T-cell (primary cell): ENCODE measurements at places on chromosomes 16 and 17. TPM values are rescaled to one million over a fixed set of nuclear protein-coding genes. Genes with fewer than 3 reads are reported as not detected.
A peak's percentile ranks its signal among the peaks of the same experiment; 100 is the strongest.

Gene BPTF
- 173 TPM for total RNA-seq

DNA sequence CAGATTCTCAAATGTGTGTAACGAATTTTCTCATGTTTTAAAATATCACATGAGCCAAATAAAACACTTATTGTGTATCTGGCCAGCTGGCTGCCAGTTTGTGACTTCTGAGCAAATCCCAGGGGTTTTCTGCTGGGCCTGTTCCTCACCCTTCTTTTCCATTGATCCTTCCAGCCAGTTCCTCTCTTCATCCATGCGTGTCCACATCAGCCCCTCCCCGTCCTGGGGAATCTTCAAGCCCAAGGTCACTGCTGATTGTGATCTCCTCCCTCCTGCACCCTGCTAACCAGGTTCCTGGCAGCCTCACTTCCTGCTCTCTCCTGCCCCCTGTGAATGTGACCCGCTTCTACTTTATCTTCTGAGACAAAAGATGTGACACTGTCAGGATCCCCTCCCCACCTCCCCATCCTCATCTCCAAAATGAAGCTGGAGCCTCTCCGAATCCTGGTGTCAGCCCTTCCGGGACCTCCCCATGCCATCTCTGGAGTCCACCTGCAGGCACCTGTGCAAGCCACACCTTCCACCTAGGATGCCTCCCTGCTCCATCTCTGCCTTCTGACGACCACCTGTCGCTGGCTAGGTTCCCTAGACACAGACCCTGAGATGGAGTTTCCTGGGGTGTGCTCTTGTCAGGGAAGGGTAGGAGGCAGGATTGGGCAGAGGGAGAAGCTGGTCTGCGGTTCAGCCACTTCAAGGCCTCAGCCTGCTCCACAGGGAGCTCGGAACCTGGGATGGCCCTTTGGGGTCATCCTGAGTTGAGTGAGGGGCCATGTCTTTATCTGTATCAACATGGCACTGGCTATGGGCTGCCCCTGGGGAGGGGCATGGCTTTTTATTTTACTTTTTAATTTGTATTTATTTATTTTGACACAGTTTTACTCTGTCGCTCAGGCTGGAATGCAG is 205.1 kb downstream of the KATNIP start:
- no peak for DNase-seq

Gene CDRT15L2
- total RNA-seq: not detected

DNA sequence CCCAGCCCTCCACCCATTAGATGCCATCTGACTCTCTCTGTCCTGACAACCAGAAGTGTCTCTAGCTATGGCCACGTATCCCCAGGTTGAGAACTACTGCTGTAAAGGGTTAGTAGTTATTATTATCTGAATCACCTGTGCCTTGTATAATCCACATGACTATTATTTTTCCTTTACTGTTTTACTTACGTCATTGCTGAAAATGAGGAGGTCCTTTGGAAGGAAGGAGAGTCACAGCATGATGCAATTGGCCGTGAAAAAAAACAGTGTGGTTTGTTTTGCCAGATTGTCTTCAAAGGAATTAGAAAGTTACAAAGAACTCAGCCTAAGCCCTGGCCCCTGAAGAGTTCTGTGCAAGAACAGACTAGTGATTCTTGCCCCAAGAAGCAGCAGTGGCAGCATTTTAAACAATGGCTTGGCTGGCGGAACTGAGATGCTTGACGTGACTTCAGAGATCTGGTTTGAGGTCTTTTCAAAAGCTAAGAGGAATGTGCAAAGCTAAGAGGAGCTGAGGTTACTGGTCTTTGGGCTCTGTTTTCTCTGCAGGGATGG is 413.3 kb upstream of the EEF2KMT start:
- DNase-seq: no peak

Gene SPNS3
- 4.6 TPM for total RNA-seq

DNA sequence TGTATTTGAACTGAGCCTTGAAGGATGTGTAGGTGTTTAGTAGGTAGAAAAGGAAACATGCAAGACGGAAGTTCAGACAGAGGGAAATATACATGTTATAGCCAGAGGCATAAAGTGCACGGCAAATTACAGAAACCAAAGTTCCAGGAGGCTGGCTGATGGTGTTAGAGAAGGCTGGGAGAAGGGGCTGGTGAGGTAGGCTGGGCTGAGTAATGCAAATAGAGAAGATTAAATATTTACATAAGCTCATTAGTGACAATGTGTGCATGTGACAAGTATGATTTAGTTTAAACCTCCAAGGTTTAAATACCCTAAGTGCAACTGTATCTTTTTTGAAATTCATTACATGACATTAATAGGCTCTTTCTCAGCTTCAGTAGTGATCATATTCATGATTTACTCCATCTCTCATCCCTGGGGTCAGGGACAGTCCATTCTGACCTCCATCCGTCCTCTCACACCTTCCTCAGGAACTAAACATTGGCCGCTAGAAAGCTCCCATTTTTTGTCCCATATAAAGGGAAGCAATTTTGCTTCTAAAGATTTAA is 399.8 kb upstream of the SALL1 start:
- no peak for DNase-seq

Gene ACSM3
- total RNA-seq: 8.4 TPM

Gene HOXB7
- total RNA-seq: 0.47 TPM

DNA sequence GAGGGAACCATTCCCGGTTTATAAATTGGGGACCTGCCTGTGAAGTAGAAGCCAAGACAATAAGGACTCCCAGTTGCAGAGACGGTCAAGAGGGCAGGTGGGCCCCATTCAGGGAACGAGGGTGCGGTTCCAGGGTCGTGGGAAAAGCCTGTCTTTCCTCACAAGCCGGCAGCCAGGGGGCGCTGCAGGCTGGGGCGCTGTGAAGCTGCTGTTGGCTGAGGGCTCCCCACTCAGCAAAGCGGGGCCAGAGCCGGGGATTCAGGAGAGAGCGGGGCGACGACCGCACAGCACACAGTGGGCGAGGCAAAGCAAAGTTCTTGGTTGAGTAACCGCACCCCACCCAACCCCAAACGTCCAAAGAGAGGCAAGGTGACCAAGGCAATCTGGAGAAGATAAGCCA is 24.9 kb downstream of the CDRT15 start:
- peak; percentile 25 for DNase-seq

- no peak for DNase-seq
These were observed 667 bp downstream of the FSCN2 start for GRCh38 chr17:81528651-81529436.

Gene KRT222
- total RNA-seq: not detected
